ENCODE measurements at places on chromosomes 6 and 20.
A peak's percentile ranks its signal among the peaks of the same experiment; 100 is the strongest.

DNA sequence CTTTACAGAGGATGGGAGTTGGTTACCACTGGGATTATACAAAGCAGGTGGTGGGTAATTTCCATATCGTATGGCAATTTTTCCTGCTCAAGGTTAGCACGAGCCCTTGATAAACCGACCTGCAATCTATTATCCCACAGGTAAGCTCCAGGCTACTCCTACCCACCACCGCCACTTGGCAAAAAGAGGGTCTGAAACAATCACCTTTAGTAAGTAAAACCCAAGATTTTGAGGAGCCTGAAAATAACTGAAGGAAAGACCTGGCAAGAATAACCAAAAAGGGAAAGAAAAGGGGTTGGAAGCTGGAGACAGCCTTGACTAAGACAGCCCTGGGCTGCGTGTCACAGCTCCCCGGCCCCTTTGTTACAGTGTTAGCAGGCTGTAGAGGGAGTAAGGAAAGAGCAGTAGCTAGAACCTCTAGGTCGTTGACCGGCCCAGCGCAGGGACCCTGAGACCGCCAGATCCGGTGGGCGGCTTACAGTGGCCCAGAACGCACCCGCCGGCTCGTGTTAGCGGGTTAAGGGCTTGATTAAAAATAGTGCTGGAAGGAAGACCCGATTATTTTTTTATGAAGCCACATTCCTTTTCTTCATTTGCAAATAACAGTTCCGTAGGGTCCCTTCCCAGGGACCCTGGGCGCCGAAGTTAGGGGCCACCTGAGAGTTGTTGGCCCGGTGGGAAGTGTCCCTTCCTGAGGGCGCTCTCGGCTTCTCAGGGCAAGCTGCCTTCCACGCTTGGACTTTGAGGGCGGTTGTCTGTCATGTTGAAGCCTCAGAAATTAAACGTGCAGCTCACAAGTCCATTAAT is 30.5 kb downstream of the TFAP2B start:
- DNase-seq = no peak

GRCh38 chr6:30857549-30857948 is 26.8 kb upstream of the DDR1 start:
- no peak for DNase-seq

DNA sequence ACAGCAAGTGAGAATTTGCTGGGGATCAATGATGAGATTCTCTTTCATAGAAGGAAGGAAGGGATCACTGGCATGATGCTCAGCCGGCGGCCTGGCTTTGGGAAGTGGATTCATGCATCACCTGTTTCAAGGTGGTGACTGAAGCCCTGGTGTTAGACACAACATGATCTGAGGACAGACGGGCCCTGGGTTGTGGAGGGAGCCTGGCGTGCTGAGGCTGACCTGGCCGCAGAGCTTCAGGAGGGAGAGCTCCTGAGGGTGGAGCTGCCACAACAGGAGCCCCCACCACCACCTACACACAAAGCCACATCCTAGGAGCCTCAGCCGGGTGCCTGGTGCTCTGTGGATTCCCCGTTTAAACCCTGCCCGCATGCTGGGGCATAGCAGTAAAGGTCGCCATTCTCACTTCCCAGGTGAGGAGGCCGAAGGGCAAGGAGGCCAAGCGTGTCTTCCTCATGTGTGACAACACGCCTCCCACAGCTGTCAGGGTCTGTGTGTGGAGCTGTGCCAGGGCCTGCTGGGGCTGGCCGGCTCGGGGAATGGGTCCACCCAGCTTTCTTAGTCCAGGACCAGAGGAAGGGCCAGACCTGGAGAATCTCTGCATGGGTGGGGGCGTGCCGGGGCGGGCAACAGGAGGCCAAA is 107.0 kb downstream of the ERMARD start:
- DNase-seq = no peak

- no peak for DNase-seq
Measured at GRCh38 chr6:37824170-37824569, 4.6 kb downstream of the ZFAND3 start.

DNA sequence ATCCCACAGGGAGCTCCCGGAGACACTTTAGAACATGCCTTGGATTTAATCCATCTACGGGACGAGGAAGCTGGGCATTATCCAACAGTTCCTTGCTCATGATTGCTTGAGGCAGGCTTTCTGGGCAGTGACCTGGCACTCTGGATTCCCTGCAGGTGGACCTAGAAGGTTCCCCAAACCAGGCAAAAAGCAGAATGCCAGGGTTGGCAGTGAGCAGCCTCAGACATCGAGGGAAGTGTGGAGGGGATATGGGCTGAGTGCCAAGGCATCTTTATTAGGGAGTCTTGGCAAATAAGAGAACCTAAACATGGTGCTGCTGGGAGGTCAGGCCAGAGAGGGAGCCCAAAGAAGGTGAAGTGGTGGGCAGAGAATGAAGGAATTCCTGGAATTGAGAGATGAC is 158.5 kb downstream of the CD83 start:
- DNase-seq = no peak

- DNase-seq = no peak
Measured at GRCh38 chr6:38182426-38182825, 362.9 kb downstream of the ZFAND3 start.

DNA sequence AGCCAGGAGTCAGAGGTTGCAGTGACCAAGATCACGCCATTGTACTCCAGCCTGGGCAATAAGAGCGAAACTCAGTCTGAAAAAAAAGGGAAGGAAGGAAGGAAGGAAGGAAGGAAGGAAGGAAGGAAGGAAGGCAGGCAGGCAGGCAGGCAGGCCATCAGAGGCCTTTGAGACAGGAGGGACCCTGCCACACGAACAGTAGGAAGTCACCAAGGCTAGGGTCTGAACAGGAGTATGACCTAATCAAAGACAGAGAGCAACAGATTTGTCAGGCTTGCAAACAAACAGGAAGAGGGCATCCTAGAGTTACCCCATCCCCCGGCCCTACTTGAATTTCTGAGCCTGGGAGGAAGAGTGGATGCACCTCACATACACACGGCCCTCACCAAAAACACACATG is 67.1 kb downstream of the FGD2 start:
- DNase-seq = no peak

- DNase-seq = peak; percentile 17
Measured at GRCh38 chr6:158853072-158853879, 34.1 kb upstream of the EZR start.

- DNase-seq = no peak
Measured at GRCh38 chr6:159985296-159985945, 16.5 kb downstream of the IGF2R start.

- no peak for DNase-seq
Measured at GRCh38 chr6:23964865-23965264, 161.2 kb upstream of the NRSN1 start.

- DNase-seq = no peak
Measured at GRCh38 chr6:13427801-13428582, 59.4 kb downstream of the GFOD1 start.

GRCh38 chr6:129444683-129445082 is 265.3 kb downstream of the ARHGAP18 start:
- no peak for DNase-seq

GRCh38 chr20:5535125-5535756 is 215.0 kb upstream of the SHLD1 start:
- DNase-seq = no peak

DNA sequence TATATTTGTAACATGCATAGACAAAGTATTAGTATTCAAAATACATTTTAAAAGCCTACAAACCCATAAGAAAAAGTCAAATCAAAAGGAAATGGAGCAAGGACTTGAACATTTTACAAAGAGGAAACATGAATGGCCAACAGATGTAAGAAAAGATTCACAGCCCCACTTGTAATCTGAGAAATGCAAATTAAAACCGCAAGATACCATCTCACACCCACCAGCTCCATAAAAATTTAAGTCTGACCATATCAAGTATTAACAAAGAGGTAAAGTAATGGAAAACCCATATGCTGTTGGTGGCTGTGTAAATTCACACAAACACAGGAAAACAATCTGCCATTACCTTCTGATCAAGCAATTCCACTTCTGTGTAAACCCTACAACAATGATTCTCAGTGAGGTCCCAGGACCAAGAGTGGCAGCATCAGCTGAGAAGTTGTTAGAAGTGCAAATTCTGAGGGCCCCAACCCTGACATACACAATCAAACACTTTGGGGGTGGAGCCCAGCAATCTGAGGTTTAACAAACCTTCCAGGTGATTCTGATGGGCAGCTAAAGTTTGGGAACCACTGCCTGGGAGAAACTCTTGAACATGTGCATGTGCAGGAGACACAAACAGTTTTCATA is 30.9 kb downstream of the BCL2L1 start:
- DNase-seq = no peak

- no peak for DNase-seq
Measured at GRCh38 chr6:154266560-154267099, 90.0 kb downstream of the IPCEF1 start.

GRCh38 chr20:16654858-16655535 is 74.8 kb upstream of the SNRPB2 start:
- no peak for DNase-seq

DNA sequence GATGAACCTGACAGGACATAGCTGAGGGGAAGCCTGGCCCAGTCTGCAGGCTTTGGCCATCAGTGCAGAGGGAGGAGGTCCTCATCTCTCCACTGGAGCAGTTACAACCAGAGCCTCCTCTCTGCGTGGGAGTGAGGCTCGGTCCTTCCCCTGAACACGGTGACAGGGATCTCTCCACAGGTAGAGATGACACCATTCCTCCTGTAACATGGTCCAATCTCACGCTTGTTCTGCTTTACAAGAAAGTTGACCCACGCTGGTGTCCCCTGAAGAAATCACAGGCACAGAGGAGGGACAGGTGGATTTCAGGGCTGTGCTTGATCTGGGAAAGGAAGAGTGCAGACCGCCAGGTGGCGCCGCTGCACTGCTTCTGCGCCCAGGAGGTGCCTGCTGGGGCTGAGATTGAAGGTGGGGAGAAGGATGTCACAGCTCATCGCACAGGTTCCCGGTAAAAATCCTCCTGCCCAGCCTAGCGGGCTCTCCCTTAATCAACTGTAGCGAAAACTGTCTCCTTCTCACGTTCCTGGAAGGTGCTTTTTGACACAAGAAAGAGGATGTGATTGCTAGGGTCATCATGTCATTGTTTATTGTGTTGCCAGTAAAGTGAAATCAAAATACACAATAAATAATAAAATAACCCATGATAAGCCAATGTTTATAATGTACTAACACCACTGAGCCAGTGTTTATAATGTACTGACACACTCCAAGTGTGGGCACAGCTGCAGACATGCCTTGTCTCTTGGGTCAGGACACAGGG is 20.4 kb downstream of the HLA-G start:
- peak; percentile 72 for DNase-seq

DNA sequence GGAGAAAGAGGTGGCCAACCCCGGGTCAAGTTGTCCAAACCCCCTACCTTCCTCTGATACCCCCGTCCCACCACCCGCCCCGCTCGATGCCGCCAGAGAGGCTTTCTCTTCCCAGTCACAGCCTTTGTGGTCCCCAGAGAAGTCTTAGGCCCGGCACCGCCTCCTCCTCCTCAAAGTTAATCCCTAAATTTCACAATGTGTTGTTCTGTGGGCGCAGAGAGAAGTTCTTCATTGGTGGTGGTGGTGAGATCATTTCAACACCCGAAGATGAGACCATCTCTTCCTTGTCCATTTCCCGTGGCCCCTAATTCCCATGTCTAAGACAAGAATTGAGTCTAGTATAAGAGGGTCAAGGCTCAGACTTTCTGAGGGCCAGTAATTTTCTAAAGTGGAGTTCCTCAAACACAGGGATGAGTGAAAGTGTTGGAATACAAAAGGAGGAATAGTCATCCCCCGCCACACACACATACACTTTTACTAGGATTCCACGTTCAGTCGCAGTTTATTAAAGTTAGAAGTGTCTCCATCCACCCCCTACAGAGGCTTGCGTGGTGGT is 10.4 kb downstream of the TRIM31 start:
- no peak for DNase-seq

DNA sequence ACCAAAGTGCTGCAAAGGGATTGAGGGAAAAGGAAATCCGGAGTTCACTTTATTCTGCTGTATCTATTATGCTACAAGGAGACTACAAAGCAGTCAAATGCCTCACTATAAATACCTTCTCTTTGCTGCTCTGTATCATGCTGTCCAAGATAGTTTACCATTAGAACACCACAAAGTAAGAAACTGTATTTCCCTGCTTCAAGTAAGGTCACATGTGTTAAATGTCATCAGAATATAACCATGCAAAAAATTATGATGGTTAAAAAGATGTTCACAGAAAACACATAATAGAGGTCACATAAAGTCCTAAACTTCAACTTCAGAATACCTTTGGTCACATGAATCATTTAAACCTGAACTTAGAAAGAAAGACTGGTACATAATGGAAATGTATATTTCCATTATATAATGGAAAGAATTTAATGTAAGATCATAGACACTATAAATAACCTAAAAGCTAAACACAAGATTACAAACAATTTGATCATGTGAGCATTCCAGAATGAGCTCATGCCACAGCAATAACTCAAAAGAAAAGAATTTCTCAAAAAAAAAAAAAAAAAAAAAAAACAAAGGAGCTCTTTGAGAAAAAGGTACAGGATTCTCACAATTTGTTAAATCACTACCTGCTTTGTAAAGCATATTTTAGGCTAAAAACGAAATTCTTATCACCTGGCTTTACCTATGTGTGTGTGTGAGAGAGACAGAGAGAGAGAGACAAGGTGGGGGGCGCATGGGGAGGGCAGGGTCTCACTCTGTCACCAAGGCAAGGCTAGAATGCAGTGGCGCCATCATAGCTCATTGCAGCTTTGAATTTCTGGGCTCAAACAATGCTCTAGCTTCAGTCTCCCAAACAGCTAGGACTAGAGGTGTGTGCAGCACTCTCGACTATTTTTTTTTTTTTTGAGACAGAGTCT is 58.7 kb downstream of the KIF13A start:
- no peak for DNase-seq

GRCh38 chr6:5199283-5199682 is 61.5 kb downstream of the LYRM4 start:
- no peak for DNase-seq

DNA sequence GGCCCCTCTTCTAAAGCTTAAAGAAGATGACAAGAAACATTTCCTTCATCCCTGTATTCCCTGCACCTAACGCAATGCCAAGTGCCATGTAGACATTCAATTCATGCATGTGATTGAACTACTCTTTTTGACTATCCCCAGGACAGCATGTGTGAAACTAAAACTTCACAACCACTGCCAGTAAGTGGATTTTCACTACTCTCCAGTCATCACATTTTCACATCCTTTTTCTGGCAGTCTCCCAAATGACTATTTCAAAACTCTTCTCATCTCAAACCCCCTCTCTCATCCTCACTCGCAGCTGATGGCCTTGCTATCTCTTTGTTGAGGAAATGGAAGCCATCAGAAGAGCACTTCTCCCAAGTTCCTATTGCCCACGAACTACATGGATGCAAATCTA is 122.6 kb downstream of the OPRM1 start:
- no peak for DNase-seq

DNA sequence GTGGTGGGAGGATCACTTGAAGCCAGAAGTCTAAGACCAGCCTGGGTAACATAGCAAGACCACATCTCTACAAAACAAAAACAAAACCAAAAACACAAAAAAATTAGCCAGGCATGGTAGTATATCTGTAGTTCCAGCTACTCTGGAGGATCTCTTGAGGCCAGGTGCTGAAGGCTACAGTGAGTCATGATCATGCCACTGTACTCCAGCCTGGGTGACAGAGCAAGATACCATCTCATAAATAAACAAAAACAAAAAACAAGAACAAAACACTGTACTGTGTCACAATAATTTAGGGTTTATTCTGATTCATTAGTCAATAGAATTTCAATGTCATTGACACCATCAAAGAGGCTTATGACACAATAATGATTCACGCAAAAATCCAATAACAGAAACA is 1121.7 kb upstream of the MAP3K7 start:
- no peak for DNase-seq

- no peak for DNase-seq
Measured at GRCh38 chr6:121686611-121687023, 251.2 kb downstream of the GJA1 start.

- DNase-seq = no peak
Measured at GRCh38 chr6:139973669-139974344, 599.4 kb upstream of the CITED2 start.

GRCh38 chr6:44642349-44642748 is 254.8 kb downstream of the CDC5L start:
- no peak for DNase-seq

Data from NCI-H2081 (cell line).